ENCODE measurements at places on chromosomes 1 and 21. TPM values are rescaled to one million over a fixed set of nuclear protein-coding genes. Genes with fewer than 3 reads are reported as not detected.
A peak's percentile ranks its signal among the peaks of the same experiment; 100 is the strongest.

DNA sequence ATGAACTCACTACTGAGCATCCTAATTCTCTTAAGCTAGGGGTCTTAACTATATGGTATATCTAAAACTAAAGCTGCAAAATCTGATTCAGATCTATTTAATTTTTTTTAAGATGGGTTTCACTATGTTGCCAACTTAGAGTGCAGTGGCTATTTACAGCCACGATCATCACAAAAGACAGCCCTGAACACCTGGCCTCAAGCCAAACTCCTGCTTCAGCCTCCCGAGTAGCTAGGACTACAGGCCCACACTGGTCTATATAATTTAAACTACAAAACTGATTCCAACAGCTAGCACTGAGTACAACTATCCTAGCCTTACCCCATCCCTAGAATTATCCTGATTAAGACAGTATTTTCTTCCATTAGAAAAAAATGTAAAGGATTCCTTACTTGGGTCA is 37.1 kb downstream of the EIF4G3 start:
- peak; percentile 74 for DNase-seq

Gene PRAMEF18
- total RNA-seq = not detected

GRCh38 chr1:235088907-235089306 is 39.7 kb downstream of the TOMM20 start:
- DNase-seq = no peak

- DNase-seq = no peak
Measured at GRCh38 chr1:27863538-27863915, 8.8 kb upstream of the THEMIS2 start.

GRCh38 chr1:240362826-240363225 is 249.1 kb downstream of the GREM2 start:
- DNase-seq = no peak

- no peak for DNase-seq
Measured at GRCh38 chr1:54813485-54814125, 12.5 kb upstream of the TTC22 start.

DNA sequence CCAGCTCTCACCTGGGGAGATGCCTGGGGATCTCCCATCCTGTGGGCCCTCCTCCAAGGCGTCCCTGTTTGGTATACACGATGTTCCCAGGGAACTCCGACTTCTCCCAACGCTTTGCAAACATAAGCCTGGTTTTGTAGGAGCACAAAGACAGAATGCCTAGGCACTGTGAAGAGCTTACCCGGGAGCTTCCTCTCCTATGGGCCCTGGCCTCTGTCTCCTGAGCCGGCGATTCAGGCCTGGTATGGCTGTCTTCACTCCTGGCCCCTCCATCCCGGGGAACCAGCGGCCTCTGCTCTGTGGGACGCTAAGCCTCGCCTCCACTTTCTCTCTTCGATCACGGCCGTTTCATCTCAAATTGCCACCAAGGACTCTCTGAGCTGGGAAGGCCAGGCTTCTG is 59.6 kb upstream of the ACTRT2 start:
- no peak for DNase-seq

DNA sequence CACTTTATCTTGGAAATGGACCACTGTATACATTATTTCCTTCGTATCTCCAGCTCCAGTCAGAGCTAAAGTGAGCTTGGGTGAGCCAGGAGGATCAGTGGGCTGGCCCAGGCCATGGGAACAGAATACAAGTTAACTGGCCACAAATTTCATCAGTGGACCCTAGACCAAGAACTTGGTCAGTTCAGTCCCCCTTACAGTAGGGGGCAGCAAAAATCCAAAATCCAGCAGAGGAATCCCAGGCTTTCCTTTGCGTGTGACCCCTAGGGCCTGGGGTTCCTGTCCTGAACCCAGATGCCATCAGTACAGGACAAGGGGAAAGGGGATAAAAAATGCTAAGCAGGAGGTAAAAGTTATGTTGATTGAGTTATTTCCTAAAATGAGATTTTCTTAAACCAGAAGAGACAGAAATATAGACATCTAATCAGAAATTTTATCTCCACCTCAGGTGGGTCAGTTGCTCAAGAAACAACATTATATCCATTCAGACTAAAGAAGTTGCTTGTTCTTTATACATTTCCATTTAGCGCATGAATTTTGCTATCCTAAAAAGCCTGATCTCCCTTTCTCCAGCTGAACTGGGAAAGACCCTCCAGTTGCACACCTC is 24.1 kb upstream of the LCE5A start:
- DNase-seq = no peak

GRCh38 chr1:150881331-150882070 is 5.1 kb upstream of the ARNT start:
- DNase-seq = peak; percentile 67

All from myocyte (in vitro differentiated cells).